Fibroblast of mammary gland (primary cell): ENCODE measurements at places on chromosomes 12 and 14.

GRCh38 chr12:90335566-90335965, 619.4 kb downstream of the CCER1 start:
- DNase-seq, result peak; percentile 70

- DNase-seq, result no peak
Measured at GRCh38 chr14:24576182-24576581, at the start of gene CTSG. Gene CTSG, minus strand, starts transcription at chr14:24576250. Its CDS starts 27 bp downstream, at chr14:24576223.

DNA sequence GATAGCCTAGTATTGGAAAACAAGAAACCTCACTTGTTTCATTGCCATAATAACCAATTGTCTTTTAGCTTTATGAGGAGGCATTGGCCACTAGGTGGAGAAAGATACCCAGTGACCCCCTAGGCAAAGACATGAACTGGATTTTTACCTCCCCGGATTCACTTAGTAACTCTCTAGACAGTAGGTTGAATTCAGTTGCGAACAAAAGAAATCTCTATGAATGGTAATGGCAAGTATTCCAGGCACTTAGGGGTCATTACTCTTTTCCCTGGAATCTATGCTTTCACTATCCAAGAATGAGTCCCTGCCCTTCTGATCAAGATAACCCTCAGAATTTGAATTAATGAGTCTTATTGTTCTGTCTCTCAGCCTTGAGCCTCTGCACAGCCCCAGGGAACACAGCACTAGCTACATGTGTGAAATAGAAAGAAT, 29.5 kb upstream of the RHOJ start:
- peak; percentile 54 for DNase-seq

GRCh38 chr14:43789458-43789857, 717.6 kb downstream of the FSCB start:
- no peak for DNase-seq

DNA sequence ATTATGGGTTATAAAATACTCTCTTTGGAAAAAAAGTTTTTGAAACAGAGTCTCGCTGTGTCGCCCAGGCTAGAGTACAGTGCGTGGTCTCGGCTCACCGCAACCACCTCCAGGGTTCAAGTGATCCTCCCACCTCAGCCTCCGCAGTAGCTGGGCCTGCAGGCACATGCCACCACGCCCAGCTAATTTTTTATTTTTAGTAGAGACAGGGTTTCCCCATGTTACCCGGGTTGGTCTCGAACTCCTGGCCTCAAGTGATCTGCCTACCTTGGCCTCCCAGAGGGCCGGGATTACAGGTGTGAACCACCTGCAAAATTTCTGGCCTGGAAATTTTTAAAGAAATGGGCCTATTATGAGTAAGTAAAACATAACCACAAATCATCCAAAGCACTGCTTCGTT, 3.8 kb downstream of the USP15 start:
- DNase-seq, result no peak

DNA sequence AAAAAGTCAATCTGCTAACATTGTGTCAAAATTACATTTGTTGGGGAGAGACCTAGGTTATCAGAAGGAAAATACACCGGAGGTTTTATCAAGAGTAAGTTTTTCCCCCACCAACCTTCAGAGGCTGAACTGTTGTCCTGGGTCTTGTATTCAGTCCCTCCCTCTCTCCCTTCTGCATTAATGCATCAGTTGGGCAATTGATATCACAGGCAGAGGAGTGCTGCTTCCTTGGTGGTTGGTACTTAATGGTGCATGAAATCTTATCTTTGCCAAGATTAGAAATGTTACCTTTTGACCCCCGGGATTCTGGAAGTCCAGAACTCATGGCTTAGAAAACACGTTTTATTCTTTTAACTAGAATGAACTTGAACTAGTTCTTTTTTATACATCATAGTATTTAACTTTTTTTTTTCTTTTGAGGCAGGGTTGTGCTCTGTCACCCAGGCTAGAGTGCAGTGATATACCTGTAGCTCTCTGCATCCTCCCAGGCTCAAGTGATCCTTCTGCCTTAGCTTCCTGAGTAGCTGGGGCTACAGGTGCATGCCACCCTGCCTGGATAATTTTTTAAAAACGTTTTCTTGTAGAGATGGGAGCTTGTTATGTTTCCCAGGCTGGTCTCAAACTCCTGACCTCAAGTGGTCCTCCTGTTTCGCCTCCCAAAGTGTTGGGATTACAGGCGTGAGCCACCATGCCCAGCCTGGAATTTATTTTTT, 4.9 kb downstream of the PCBP2 start:
- DNase-seq, result no peak

DNA sequence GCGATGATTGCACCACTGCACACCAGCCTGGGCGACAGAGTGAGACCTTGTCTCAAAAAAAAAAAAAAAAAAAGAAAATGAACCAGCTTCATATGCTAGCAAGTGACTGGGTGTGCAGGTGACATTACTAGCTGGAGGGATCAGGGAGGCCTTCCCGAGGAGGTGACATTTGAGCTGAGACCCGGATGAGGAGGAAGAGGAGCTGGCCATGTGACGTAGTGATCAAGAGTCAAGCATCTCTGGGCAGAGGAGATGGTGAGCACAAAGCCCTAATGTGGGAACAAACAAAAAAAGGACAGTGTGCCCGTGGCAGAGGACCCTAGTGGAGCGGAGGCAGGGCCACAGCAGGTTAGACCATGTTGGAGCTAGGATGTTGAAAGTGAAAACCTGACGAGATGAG, 3.5 kb upstream of the PTPN6 start:
- no peak for DNase-seq

DNA sequence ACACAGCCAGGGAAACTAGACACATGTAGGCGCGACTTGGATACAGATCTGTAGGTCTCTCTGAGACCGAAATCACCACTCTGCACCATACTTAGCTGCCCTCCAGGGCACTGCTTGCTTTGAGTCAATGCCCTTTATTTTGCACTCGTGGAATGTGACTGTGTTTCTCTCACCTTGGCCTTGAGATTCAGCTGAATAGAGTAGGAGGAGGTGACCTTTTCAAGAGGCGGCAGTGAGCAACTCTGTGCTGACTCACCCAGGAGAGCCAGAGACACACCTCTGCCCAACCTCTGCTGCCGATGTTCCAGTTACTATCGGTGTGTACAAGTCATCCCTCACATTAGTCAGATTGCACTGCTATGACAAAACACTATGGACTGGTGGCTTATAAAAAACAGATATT, 583.4 kb downstream of the VRK1 start:
- DNase-seq, result no peak

DNA sequence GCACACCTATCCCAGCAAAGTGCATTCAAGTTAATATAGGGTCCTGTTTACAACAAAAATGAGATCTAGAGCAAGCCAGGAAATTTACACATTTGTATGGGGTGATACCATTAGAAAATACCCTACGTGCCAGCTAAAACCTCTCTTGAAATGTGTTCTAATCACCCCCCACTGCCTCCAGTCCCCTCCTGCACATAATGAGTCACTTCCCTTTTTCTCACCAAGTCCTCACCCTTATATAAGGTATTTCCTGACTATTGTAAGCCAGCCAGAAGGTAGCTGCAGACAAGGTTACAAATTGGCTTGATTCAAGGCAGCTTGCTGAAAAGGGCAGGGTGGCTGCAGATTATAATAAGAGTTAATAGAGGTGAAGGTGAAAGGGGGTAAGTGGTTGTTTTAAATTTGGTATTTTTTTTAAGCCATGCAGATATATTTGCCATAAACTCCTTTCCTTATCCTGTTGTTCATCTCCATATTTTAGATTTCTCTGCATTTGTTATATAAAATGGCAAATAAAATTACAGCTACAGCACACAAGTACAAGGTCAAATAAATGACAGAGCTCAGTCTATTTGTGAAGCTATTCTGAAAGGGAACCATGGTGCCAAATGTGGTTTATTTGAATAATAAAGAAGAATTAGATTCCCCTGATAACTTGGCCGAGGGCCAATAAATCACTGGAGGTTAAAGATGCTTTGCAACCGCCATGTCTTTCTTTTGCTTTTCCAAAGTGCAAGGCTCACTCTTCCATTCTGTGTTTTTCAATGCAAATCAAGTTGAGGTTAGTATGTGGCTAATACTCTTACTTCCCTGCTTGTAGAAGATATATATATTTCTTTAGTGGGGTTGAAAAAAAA, 385.9 kb downstream of the EGLN3 start:
- DNase-seq, result peak; percentile 41

DNA sequence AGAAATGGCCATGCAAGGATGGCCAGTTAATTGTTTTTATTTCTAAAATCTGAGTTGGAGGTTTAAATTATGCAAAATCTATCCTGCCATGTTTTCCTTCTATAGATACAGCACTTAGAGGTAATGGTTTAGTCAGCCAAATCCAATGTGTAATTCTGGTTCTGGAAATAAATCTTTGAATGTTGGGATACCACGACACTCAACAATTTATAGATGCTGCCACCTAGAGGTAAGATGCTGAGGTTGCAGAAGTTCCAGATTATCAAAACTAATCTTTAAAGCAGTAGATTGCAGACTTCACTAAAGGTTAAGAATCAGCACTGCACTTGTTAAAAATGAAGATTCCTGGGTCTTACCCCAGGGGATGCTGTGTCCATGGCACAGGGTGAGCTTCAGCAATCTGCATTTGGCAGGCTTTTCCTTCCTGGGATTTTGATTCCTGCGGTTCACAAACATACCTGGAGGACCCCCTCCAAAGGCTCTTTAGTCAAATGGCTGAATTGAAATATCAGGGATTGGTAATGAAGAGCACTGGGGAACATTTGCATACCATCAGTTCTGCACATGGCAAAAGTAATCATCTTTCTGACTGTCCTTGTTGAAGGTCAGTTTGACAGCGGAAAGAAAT, 53.4 kb upstream of the ANO4 start:
- DNase-seq, result peak; percentile 41

DNA sequence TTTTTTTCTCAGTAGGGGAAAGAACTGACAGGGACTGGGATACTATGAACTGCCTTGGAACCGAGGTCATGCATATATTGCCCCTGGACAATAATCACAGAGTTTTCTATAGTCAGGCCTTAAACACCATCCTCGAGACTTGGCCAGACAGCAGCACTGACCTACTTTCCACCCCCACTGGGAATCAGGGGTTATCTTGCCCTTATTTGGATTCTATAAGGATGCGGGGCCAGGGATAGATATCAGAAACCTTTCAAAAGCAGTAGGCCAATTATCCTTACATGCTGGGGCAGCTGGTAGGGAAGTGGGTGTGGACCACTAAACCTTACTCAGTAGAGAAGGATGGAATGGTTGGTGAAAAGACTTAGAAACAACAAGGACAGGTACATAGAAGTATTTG, 2.0 kb downstream of the ZNF219 start:
- no peak for DNase-seq

DNA sequence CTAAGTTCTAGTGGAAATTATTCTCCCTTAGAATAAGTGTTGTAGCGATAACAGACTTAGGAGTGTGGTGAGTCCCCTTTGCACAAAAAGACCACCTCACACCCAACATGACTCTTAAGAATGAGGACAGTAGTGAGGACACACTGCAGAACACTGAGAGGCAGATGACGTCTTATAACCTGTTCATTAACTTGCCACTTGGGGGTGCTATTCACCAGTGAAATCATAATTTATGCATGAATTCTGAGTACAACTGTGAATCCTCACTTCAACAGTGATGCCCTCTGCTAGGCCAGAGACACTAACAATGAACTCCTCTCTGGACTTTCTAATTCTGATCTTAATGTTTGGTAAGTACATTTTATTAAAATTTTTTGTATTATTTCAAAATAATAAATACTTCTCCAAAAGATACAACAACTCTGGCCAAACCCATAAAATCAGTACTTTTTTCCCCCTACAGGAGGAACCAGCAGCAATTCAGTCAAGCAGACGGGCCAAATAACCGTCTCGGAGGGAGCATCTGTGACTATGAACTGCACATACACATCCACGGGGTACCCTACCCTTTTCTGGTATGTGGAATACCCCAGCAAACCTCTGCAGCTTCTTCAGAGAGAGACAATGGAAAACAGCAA, 274.7 kb downstream of the DAD1 start:
- DNase-seq, result peak; percentile 64

DNA sequence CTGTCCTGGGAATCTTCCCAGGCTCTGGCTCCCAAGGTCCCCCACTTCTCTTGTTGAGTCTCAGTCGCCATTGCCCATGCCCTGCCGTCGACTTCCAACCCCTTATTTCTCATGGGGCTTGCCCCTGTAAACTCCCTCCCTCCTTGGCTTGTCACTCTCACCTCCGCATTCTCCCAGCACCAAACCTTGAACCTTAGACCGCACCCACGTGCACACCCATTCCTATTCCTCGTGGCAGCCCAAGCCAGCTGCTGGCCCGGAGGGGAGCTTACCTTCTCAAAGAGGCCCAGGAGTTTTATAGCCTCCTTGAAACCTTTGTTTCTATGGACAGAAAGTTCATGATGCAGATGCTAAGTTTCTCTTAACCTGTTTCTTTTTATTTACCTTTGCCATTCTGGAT, 4.6 kb downstream of the JDP2 start:
- no peak for DNase-seq

DNA sequence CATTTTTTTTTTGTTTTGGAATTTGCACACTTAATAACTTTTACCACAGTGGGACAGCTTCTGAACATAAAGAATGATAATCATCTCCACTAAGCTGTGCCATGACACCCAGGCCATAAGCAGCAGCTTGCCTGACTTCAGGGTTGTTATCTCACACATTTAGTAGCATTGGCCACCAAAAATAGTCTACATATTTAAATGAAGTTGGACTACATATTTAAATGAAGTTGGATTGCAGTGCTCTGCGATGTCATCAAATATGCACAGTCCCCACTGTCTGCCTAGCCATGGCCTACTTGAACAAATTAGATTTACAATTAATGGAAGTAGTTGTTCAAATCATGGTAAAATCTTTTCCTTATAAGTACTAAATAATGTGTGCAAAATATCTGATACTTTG, 101.0 kb downstream of the KLRB1 start:
- DNase-seq, result no peak

- DNase-seq, result no peak
Measured at GRCh38 chr14:104771918-104772706, 19.2 kb downstream of the SIVA1 start.

DNA sequence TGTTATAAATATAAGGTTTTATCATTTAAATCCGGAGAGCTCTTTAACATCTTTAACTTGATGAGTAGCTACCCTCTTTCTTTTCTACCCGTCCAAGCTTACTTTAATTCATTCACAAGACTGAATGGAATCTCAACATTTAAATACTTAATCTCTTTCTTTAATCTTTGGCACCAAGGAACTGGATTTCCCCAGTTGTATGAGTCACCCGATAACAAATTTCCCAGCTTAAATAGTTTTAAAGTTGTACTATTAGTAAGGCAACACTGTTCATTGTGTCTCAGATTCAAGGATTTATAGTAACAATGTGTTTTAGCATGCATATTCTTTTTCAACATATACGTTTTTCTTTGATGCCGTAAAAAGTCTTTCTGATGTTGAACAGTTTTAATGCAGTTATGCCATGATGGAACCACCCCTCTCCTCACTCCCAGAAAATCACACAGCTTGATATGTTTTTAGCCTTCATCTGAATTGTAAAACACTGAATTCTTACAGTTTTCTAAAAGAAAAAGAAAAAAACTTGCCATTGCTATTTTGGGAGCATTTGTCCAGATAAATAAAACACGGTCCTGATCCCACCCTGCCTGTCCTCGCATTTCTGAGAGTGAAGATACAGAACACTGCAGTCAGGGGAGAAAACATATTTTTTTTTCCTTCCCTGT, 16.0 kb upstream of the LRP6 start:
- peak; percentile 38 for DNase-seq

GRCh38 chr12:80704420-80704819, 3.0 kb upstream of the MYF6 start:
- no peak for DNase-seq
